ENCODE measurements at places on chromosomes 7 and 10.
A peak's percentile ranks its signal among the peaks of the same experiment; 100 is the strongest.

DNA sequence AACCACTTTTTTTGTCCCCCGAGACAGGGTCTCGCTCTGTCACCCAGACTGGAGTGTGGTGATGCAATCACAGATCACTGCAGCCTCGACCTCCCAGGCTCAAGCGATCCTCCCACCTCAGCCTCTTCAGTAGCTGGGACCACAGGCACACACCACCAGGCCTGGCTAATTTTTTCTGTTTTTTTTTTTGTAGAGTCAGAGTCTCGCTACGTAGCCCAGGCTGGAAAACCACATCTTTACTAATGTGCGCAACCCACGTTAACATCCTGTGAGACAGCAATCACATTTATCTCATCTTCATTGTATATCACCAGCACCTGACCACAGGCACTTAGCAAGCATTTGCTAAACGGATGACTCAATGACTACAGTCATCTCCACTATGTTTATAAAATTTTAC lies 77.8 kb upstream of the ATP6V0A4 start:
- DNase-seq = peak; percentile 65

- DNase-seq = no peak
These were observed 24.3 kb upstream of the PDZD8 start for GRCh38 chr10:117399341-117400196.

GRCh38 chr7:158239290-158239981 lies 348.2 kb downstream of the PTPRN2 start:
- no peak for DNase-seq

- no peak for DNase-seq
These were observed 269.7 kb upstream of the HABP2 start for GRCh38 chr10:113283189-113283588.

- DNase-seq = no peak
These were observed 14.6 kb upstream of the FAM180A start for GRCh38 chr7:135763261-135763660.

- DNase-seq = peak; percentile 78
These were observed 19.3 kb downstream of the TCAF1 start for GRCh38 chr7:143882604-143883078.

DNA sequence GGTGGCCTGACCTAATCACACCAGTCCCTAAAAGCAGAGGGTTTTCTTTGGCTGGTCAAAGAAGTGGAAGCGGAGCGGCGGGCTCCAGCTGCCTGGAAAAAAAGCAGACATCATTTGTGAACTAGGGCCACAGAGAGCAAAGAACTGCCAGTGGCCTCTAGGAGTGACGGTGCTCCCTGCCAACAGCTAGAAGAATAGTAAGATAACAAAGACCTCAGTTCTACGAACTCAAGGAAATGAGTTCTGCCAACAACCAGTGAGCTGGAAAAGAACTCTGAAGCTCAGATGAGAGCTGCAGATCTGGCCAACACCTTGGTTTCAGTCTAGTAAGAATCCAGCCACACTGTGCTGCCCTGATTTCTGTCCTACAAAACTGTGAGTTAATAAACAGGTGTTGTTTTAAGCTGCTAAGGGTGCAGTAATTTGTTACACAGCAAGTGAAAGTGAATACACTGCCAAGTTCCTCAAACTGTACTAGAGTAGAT lies 178.0 kb downstream of the SRPK2 start:
- no peak for DNase-seq

- no peak for DNase-seq
These were observed 43.7 kb downstream of the FAM53B start for GRCh38 chr10:124700293-124701037.

GRCh38 chr7:18384491-18385143 lies 110.9 kb upstream of the HDAC9 start:
- peak; percentile 12 for DNase-seq

- peak; percentile 79 for DNase-seq
These were observed 51.3 kb downstream of the AOC1 start for GRCh38 chr7:150903606-150904005.

DNA sequence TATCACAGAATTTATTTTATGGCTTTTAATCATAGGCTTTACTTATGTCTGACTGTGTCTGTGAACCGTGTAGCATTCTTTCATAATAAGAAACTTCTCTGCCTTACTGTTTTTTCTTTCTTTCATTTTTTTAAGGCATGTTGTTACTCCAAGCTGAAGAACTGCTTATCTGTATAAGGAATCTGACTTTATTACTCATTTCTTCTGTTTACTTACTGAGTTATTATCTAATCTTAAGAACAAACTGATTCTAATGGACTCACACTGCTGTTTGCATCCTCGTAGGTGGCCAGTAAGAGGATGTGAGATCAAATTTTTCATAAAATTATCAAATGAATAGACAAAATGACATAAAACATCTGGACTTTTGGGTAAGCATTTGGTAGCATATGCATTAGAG lies 54.7 kb upstream of the DNAJC1 start:
- no peak for DNase-seq

DNA sequence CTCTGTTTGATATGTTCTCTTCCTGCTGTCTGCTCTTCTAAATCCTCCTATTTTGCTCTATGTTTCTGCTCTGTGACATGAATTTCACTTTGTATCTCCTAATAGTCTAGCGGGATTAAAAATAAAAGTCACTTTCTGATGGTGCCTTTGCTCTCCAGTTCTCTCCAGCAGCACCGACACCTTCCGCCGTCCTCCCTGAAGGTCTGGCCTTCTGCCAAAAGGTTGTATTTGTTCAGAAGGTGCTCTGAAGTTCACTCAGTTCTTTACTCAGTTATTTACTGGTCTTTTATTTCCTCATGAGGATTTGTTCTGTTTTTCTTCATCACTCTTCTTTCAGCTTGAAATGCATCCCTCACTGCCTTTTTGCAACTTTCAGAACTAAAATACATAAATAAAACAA lies 11.2 kb upstream of the EPHA1 start:
- no peak for DNase-seq

GRCh38 chr7:102106625-102107024 lies 180.0 kb upstream of the SH2B2 start:
- no peak for DNase-seq

GRCh38 chr7:13110107-13110506 lies 422.7 kb downstream of the ARL4A start:
- DNase-seq = no peak

GRCh38 chr10:133253361-133253955 lies 15.8 kb downstream of the VENTX start:
- no peak for DNase-seq

- DNase-seq = no peak
These were observed 254.3 kb upstream of the CACNA2D1 start for GRCh38 chr7:82697897-82698296.

DNA sequence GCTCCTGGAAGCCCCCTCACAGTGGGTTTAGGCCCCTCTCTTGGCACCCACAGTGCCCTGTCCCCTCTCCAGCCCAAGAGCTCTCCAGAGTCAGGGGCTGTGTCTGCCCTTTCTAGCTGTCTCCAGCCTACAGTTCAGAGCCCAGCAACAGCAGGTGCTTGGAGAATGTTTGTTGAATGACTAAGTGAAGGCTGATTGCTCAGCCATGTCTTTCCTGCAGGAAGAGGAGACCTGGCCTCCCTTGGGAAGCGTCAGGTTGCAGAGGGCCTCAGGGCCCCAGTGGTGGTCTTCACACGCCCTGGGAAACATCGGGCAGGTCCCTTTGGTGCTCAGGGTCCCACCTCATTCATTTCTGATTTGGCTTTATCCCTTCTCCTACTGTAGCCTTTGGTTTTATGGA lies 62.5 kb downstream of the GTF2IRD1 start:
- no peak for DNase-seq

DNA sequence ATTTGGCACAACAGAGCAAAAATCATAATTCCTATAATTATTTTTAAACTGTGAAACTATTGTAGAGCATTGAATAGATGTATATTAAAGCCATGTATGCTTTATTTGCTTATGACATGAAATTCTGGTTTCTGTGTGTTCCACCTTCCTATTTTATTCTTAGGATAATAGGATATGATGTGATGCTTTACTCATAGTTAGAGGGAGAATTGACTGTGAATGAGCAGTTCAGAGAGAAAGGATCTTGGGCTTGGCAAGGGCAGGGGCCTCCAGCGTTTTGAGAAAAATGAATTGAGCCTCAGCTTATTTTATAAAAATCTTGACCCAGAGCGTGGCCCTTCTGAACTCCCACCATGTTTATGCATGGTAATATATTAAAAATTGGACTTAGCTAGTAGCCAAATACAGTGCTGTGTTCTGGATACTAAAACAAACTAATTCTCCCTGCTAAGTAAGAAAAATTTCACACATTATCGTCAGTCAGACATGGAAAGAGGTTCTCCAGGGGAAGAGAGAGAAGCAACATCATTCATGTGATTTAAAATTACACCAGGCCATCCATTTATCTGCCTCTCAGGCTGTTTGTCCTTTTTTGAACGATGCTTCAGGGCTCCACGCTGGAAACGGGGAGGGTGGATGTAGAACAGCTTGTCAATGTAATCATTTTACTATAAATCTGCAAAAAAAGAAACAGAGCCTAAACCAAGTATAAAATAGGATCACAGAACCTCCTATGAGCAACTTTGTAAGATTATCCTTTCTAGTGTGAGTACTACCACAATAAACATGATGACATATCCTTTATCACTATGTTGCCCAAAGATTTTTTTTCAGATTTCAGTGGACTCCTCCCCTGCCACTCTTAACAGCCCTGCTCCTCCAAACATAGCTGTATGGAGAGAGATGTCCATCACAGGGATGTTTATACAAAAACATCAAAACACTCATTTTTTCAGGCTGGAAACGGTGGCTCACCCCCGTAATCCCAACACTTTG lies 258.1 kb upstream of the C7orf33 start:
- no peak for DNase-seq

DNA sequence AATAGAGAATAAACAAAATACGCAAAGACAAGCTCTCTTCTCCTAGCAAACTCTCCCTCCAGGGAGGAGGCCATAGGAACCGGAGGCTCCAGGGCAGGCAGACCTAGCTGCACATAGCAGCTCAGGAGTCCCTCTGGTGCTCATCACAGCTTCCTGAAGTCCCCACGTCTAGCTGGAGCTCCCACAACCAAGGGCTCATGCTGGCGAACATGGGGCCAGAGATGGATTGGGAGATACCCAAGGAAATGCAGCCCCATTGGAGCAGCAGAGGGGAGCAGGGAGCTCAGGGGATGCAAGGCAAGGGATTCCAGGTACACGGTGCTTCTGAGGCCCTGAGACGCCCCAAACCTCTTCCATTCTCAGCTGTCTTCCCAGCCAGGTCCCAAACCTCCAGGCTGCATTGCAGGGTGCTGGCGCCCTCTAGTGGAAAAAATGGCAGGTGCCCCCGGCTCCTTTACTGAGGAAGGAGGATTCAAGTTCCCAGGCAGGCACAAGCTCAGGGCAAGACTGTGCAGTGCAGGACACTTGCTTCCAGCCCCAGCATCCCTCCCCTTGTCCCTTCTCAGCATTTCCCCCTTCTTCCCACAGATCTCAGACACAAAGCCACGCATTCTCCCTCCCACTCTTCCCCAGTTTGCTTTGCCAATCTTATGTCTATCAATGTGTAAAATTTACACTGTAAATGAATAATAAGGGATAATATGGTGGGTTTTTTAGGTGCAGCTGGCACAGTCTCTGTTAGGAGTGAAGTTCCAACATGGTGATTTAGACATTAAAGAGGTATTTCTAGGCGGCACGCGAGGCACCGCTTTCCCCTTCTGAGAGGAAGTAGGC lies 46.2 kb downstream of the GPAM start:
- peak; percentile 71 for DNase-seq

- DNase-seq = no peak
These were observed 3.4 kb upstream of the GAL3ST4 start for GRCh38 chr7:100171840-100172239.

DNA sequence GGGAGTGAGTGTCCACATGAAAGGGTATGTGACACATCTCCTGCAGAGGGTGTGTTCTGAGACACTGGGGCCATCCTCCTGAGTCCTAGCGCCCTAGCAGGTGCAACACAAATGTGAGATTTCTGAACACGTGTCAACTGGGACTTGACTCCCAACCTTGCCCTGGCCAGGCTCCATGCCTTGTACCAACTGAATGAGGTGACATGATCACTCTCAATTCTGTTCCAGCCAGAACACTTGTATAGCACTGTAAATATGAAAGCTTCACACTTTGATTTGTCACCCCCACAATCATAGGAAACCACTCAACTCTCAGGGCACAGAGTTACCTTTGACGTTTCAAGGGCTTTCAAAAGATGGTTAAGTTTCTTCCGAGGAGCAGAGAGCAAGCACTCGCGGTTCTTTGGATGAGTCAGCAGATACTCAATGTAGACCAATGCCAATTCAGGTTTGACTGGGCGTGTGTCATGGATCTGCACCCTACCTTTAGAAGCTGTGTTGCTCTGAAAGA lies 48.6 kb downstream of the NCAPG2 start:
- no peak for DNase-seq

GRCh38 chr7:158052381-158053060 lies 535.1 kb downstream of the PTPRN2 start:
- no peak for DNase-seq

- DNase-seq = no peak
These were observed 25.7 kb downstream of the GRIFIN start for GRCh38 chr7:2450198-2451107.

DNA sequence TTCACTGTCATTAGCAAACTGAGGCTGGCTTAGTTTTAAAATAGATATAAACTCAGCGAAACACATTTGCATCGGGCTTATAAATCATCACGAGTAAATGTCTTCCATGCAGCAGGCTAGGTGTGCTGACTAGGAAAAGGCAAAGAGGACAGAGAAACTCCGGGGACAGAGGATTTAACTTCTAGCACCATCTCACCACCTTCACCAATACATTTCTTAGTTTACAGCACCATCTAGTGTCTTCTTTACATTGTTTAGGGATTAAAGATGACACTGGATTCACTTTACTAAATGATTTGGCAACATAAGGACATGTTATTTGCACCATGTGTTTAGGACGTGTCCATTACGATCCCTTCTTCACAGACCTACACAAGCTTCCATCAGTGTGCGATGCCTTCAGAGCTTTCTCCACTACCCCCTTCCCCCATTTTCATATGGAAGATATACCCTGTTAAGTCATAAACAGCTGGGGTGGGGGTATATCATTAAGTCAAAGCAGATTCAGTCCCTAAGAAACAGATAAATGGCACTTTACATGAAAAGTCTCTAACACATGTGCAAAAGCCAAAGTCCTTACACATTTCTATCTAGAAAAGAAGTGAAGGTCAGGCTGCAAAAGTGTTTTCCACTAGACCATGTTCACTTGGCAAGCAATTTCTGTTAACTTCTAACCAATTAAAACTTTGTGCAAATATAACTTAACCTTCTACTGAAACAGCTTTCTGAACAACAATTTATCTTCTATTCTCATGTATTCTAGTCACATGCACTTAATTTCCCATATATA lies 103.3 kb downstream of the GRB10 start:
- peak; percentile 64 for DNase-seq

- DNase-seq = no peak
These were observed 199.2 kb downstream of the AHR start for GRCh38 chr7:17497549-17498167.
